SK-N-SH (cell line): ENCODE measurements at places on chromosomes 5 and 9.

DNA sequence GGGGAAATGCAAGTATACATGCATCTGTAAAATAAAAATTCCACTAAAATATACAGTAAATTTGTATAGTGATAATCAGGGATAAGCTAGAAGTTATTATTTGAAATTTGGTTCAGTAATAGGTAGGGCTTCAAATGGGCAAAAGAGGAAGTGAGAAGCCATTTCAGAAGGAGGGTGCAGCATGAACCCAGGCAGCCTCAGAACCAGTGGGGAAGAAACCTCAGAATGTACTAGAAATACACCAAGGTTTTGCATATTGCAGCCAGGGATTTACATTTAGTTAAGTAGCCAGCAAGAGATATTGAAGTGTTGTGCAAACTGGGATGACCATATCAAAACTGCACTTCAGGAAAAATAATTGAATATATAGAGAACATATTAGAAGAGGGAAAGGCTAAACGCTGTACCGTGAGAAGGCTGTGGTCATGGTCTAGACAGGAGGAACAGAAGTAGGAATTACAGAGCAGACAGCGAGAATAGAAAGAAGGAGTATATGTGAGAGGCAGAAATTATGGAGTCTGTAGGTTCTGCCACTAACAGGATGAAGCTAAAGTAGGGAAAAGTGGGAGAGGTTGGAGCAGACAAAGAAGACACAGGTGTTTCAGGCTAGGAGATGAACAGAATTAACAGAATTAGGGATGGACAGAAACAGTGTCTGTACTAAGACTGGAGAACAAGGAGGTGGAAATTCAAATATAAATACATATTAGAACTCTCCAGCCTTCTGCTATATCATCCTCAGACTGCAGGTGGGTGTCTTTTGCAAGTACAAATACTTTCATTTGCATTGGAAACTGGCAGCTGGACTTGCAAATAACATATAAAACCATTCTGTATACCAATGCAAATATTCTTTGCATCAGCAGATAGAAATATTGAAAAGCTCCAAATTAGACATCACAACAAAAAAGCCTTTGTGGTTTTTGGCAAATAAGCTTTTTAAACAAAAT is 335.6 kb downstream of the ZNF608 start:
- DNase-seq, result no peak

DNA sequence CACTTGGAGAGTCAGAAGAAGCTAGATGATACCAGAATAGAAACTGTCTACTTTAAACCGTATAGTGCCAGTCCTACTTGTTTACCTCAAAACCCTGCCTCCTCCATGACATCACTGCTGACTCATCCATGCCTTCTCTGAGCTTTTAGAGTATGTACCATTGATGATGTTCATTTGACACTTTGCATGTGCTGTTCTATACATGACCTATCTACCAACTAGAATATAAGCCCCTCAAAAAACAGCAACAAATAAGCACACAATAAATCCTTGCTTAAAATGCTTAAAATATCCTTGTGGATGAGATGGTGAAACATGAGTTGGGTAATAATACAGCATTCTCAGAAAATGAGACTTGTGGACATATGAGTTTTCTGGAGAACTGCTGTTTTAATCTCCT is 2.6 kb downstream of the CTNNAL1 start:
- no peak for DNase-seq

DNA sequence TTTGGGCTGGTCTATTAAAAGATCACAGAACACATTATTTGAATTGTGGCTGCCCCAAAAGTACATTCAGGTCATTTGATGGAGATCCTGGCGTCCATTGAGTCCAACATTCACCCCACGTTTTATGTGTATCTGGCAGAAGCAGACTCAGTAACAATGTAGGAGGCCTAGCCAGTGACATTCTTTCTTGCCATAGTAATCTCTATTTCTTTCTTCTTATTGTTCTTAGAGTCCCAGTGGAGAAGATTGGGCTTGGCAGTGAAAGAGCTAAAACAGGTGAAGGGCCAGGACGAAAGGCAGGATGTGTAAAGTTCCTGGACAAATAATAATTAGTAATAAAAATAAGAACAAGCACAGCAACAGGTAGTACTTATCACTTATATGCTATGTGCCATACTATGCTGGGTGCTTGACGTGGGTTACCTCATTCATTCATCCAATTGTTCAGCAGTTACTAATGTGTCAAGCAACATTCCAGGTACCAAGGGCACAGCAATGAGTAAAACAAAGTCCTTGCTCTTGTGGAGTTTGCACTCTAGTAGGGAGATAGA is 12.6 kb upstream of the ANKH start:
- DNase-seq, result no peak

DNA sequence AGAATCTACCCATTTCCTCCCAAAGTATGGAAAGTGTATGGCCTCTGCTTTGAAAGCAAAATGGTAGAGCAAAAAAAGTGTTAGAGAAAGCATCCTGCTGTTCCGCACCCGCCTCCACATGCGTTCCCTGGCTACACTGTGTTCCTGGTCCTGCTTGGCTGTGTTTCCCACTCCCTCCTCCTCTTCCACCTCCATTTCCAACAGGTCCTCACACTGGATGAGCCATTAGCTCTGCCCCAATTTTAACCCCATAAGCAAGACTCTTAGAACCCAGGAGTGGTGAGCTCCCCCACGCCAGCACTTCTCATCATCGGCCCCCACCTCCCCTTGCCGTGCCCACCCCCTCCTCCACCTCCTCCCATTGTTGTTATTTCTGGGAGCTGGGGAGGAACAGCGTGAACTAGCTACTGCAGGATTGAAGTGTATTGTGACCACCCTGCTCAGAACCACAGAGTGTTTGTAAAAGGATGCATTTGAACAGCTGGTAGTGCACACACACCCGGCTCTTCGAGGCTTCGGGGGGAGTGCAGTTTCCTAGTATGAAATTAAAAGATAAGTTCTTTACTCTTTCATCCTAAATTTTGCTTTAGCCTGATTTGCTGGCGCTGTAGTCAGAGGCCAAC is 120.0 kb downstream of the PDZD2 start:
- DNase-seq, result no peak

DNA sequence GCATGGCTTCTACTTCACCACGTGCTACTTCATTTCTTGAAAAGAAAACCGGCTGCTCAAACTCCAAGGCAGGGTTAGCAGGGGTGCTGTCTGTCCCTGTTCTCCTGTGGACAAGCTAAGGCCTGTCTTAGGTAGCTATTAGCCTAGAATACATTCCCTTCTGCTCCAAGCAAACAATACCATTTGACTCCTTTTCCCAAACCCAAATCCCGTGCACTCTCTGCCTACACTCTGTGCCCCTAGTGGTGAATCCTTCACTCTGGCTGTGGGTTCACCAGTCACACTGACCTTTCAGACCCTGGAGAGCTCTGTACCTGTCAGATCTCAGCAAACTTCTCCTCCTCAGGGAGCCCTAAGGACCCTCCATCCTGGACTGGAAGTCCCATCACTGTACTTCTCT is 211.6 kb downstream of the SLIT3 start:
- no peak for DNase-seq

DNA sequence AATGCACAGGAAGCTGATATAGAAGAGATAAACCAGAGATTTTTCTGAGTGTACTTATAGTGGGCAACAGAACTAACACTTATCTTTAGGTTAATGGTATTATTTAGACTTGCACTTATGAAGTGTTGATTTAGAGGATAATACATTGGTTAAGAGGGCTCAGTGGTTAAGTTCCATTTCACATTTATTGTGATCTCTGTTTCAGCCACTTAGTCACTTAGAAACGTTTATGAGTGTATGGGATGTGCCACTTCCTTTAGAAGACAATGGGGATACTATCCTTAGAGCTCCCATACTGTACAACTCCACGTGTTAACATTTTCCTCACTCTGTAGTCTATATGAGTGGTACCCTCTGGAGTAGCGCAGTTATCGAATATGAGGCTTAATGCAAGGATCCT is 57.5 kb downstream of the PIP5K1B start:
- no peak for DNase-seq

DNA sequence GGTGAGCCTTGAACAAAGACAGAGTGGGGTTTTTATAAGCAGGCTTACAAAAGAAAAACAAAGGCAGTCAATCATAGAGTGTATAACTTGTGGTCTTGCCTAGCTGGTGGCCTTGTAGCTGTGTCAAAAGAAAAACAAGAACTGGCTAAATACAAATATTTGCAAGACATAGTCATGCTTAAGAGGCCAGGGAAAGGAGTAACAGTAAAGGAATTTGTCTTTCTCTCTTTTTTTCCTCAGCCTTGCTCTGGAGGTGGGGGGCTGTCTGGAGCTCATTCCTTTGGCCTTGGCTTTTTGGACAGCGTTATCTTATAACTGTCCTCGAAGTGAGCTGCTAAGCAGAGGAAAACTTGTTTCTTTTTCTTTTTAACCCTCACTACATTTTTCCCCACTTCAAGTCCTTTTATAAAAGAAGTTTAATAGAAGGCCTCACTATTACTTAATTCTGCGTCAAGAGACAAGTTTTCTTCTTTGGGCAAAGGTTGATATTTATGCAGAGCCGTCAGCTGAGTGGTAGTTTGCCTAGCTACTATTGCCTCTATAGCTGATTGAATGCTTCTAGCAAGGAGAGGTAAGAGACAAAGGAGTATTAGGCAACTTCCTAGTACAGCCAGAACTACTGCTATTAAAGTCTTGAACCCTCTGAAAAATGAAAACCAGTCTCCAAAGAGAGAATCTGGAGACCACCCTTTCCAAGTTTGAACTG is 14.3 kb downstream of the CEL start:
- no peak for DNase-seq

- DNase-seq, result no peak
These were observed 212.7 kb downstream of the TTLL11 start for GRCh38 chr9:121880343-121880898.
